ENCODE measurements at places on chromosomes 13 and 19.

DNA sequence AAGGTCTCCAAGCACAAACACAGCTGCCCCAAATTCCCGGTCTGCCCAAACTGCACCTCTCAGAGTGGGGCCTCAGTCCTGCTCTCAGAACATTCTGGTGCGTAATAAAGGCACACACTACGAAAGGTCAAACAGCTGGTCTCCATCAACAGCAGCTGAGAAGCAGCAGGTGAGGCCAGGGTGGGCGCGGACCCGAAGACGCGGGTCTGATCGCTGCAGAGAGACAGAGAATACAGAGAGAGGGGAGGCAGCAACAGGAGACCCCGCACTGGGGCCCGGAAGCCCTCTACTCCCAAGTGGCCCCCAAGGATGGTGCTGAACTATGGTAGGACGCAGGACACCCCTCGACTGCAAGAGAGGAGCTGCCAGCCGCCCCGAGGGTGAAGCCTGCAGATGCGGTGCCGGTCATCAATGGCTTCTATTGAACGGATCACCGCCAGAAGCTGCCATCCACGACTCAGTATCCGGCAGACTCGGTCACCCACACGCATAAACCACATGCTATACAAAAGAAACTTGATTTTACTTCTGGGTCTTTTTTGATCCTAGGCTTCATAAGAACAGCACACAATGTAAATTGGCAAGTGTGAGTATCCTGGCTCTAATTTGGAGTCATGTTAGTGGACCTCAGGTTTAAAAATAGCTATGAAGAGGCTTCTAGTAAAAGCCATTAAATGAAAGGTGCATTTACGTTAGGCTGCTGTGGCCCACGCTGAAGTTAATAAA, 33.4 kb downstream of the STK24 start:
- no peak for DNase-seq

- no peak for DNase-seq
Observed at GRCh38 chr19:44757057-44757734, 8.7 kb downstream of the BCL3 start.

DNA sequence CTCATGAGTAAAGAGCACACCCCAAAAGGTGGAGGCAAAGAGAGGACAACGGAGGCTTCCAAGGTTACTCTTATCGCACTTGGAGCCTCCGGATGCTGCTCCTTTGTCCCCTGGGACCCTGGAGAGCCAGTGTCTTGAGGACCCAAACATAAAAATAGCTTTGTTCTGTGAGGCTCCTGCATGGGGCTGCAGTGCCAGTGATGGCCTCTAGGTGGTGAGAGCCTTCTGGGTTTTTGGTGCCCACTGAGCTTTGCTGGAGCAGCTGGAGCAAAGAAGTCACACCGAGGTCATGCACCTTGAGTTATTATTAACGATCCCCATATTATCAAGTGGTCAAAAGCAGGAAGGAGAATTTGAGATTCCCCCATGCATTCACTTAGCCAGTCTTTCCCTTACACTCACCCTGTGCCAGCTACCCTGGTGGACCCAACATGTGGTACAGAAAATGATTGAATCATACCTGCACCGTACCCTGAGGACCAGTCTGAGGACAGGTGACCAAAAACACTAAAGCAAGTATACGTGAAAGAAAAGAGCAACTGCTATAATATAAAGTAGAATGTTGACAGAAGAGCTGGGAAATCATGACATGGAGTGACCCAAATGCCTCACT, 41.5 kb downstream of the ZNF682 start:
- DNase-seq: peak; percentile 6

GRCh38 chr13:110498327-110498726, 63.2 kb downstream of the RAB20 start:
- no peak for DNase-seq

- DNase-seq: no peak
Observed at GRCh38 chr13:41054212-41054877, 7.0 kb upstream of the WBP4 start.

- DNase-seq: no peak
Observed at GRCh38 chr13:45231722-45232121, 30.9 kb upstream of the KCTD4 start.

DNA sequence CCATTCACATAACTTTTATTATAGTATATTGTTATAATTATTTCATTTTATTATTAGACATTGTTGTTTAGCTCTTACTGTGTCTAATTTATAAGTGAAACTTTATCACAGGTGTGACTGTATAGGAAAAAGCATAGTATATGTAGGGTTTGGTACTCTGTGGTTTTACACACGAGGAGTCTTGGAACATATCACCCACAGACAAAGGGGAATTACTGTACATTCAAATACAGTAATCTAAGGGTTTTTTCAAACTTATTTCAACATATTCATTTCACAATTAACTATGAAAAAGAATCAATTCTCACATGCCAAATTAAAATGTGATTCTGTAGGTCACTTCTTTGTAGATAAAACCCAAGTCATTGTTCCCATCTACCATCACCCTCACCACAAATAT, 46.0 kb downstream of the RBM26 start:
- no peak for DNase-seq

DNA sequence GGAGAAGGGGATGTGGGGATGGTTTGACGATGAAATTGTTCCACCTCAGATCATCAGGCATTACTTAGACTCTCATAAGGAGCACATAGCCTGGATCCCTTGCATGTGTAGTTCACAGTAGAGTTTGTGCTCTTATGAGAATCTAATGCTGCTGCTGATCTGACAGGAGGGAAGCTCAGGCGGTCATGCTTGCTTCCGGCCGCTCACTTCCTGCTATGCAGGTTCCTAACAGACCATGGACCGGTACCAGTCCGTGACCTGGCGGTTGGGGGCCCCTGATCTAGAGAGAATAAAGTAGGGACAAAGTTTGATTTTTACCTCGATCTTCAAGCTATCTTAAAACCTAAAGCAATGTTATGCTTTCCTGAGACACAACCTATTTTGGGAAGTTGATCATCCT, 373.8 kb upstream of the ARGLU1 start:
- no peak for DNase-seq

DNA sequence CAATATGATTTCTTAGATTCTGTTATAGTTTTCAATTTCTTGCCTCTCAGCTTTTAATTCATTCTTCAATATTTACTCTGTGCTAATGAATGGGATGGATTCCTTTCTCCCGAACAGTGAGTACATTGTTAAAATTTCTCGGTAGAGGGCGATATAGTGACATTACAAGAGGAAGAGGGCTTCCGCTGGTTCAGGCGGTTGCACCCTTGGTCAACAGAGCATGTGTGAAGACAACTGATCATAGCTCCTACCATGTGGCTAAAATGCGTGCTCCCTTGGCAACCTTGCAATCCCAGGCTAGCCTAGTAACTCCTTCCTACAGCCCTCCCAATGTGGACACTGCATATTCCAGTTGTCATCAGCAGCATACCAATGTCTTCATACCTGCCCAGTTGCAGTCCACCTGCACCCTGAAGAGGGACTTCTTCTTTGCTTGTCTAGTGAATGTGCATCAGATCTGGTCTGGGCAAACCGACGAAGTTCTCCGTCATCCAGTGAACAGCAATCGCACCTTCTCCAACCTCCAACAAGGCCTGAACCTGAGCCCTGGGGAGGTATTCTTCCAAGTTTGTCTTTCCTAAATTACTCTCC, 653.0 kb upstream of the GPC6 start:
- DNase-seq: no peak

- no peak for DNase-seq
Observed at GRCh38 chr19:32387701-32388392, 17.7 kb upstream of the DPY19L3 start.

DNA sequence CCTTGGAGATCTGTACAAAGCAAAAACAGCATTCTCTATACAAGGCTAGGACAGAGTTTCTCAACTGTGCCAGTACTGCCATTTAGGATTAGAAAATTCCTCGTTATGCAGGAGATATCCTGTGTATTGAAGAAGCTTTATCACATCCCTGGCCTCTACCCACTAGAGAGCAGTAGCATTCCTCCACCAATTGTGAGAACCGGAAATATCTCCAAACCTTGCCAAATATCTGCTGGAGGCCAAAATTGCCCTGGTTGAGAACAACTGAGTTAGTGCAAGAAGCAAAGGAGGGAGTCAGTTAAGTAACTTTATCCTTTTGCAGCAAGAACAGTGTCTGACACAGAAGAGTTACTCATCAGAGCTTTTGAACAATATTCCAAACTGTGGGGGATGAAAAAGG, 16.2 kb upstream of the FREM2 start:
- no peak for DNase-seq

- DNase-seq: no peak
Observed at GRCh38 chr13:64333888-64334287, 2896.2 kb downstream of the PCDH9 start.

GRCh38 chr13:26539738-26540292, 17.7 kb upstream of the WASF3 start:
- no peak for DNase-seq

DNA sequence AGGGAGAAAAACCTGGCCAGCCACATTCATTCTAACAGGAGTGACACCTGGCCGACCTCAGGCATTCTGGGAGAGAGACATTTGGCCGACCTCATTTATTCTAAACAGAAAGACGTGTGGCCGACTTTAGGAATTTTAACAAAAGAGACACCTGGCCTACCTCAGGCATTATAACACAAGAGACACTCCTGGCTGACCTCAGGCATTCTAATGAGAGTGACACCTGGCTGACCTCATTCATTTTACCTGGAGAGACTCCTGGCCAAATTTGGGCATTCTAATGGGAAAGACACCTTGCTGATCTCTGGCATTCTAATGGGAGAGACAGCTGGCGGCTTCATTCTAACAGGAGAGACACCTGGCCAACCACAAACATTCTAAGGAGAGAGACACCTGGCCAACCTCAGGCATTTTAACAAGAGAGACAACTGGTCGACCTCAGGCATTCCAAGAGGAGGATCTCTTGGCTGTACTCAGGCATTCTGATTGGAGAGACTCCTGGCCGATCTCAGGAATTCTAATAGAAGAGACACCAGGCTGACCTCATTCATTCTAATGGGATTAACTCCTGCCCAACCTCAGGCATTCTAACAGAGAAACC, 1353.9 kb downstream of the UQCRFS1 start:
- no peak for DNase-seq

DNA sequence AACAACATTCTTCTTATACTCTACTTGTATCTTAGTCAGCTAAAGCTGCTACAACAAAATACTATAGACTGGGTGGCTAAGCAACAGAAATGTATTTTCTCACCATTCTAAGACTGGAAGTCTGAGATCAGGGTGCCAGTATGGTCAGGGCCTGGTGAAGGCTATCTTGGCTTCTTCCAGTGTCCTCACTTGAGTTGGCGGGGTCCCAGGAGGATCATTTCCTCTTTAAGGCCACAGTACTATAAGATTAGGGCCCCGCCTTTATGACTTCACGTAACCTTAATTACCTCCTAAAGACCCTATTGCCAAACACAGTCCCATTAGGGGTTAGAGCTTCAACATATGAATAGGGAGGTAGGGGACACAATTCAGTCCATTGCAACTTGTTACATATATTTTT, 30.7 kb upstream of the DOCK9 start:
- DNase-seq: no peak

DNA sequence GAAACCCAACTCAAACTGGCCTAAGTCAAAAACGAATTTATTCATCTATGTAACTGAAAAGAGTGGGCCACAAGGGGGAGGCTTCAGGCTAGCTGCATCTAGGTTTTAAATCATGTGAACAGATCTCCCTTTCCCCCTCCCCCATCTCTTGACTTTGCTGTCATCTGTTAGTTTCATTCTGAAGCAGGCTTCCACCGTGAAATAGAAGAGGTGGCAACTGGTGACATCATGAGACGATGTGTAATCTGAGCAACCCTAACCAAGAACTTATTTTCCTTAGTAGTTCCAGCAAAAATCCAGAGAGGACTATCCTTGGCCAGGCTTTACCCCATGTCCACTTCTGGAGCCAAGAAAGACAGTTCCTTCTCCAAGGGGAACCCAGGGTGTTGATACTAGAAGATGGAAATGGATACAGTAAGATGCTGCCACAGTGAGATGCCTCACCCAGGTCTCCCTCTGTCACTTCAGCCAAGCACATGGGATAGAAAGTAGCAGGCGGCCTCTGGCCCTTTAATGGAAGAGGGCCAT, 9.4 kb downstream of the SAMD4B start:
- DNase-seq: peak; percentile 13

DNA sequence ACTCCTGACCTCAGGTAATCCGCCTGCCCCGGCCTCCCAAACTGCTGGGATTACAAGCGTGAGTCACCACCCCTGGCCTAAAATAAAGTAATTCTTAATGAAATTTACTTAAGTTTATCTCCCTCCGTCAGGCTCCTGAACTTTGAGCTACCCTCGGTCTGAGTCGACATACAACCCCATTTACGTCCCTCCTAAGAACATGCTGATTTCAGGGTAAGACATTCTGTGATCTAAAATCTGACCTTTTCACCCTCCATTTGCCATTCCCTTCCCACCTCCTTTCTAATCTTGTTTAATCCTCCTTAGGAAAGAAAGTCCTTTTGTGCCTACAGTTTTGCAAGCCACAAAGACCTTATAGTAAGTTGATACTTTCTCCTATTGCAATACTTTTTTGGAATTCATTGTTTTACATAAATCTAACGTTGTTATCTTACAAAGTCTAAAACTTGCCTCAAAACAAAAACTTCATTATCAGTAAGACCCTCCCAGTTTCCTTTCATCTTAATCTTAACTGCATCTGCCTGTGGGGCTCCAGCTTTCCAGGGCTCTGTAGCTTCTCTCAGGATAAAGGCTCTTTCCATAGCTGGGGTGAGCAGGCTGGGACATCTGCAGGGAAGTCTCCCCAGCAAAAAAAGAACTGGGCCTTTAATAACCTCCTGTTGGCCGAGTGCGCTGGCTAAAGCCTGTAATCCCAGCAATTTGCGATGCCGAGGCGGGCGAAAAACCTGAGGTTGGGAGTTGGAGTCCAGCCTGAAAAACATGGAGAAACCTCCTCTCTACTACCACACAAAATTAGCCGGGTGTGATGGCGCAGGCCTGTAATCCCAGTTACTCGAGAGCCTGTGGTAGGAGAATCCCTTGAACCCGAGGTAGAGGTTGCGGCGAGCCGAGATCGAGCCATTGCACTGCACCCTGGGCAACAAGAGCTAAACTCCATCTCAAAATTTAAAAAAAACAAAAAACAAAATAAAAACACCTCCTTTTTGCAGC, 143.1 kb downstream of the ZNF737 start:
- DNase-seq: no peak

DNA sequence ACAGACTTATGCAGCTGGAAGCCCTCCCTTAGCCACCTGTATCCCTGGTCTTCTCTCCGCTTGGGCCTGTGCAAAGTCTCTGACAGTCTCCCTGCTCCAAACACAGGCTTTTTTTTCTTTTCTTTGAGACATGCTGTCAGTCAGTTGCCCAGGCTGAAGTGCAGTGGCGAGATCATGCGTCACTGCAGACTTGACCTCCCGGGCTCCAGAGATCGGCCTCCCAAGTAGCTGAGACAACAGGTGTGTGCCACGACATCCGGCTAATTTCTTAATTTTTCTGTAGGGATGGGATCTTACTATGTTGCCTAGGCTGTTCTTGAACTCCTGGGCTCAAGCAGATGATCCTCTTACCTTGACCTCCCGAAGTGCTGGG, 1.6 kb downstream of the MZF1 start:
- DNase-seq: no peak
